Stimulated activated CD8-positive, alpha-beta memory T cell treated with anti-CD3 and anti-CD28 coated beads, Interleukin-4, amount 100 ng/mL, for 24 hours (primary cell): ENCODE measurements at places on chromosomes 11 and 22.

DNA sequence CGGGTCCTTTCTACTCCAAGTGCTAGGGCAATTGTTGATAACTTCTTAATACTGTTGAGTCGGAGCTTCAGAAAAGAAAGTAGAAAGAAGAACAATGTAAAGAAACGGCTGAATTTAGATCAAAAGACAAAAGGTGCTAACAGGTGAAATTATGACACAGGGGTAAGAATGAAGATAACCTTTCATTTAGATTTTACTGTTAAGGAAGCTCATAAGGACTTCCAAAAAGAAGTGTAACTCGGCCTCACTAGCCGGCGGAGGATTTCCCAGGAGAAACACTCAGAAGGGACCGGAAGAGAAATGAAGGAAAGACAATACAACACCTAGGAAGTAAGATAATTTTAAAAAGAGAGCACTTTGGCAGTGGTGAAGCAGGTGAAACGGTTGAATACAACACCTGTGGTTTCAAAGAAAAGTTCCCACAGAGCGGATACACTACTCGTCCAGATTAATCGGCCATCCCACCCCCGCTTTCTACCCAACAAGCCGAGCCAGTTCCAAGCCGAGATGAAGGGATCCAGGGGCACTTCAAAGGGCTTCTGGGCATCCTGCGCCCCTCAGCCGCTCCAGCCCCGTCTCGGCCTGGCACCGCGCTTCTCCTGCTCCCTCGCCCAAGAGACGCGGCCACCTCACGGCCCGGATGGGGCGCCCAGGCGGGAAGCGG is 737 bp downstream of the PPP2R1B start:
- DNase-seq: no peak

DNA sequence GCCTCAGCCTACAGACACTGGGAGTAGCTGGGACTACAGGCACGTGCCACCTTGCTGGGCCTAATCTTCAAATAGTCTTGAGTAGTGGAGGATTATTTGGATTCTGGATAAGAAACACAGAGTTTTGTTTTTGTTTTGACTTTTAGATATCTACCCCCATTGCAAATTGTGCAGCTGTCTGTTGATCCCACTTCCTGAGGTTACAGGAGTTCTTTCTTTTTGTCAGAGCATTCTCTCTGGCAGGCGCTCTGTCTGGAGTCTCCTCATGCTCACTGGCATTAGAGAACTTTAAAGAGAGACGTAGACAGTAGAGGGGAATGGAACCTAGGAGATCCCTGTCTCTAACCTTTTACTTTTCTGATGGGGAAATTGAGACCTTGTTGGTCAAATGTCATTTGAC is 7.8 kb upstream of the ADAMTS8 start:
- DNase-seq: no peak

- DNase-seq: no peak
These were observed 25.0 kb downstream of the USP35 start for GRCh38 chr11:78213526-78214330.

DNA sequence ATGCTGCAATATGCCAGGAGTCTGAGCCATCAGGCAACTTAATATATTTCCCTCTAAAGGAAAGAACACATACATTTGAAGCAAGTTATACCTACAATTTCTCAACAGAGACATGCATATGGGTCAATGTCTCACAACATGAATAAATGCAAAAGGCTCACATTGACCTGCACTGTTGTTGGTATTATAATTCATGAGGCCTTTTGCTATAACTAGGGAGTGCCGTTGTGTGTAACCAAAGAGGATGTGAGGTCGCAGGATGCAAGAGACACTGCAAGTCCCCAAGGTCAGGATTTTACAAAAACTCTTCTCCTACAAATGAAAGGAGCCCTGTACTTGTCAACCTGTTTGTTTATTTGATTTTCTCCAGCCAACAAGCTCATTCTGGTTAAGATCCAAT is 250.5 kb downstream of the LARGE1 start:
- no peak for DNase-seq

DNA sequence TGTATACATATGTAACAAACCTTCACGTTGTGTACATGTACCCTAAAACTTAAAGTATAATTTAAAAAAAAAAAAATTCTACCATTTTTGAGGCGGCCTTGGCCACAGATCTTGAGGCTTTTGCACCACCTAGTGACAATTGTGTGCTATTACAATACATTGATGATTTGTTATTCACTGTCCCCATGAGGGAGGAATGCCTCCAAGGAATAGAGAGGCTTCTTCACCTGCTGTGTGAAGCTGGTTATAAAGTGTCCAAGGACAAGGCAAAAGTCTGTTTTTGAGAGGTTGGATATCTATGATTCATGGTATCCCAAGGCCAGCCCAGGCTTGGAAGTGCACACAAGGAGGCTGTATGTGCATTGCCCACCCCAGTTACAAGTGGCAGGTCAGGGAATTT is 30.7 kb downstream of the SLC22A25 start:
- DNase-seq: no peak

GRCh38 chr11:62602141-62603071 is 741 bp upstream of the MTA2 start:
- DNase-seq: peak; percentile 27

DNA sequence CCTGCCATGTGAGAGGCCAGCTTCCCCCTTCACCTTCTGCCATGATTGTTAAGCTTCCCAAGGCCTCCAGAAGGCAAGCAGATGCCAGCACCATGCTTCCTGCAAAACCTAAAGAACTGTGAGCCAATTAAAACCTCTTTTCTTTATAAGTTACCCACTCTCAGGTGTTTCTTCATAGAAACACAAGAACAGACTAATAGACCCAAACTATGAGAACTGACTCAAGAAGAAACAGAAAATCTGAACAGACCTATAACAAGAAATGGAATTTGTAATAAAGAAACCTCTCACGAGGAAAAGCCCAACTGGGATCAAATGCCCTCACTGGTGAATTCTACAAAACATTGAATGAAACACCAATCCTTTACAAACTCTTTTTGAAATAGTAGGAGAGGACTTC is 12.0 kb downstream of the NPAT start:
- no peak for DNase-seq

DNA sequence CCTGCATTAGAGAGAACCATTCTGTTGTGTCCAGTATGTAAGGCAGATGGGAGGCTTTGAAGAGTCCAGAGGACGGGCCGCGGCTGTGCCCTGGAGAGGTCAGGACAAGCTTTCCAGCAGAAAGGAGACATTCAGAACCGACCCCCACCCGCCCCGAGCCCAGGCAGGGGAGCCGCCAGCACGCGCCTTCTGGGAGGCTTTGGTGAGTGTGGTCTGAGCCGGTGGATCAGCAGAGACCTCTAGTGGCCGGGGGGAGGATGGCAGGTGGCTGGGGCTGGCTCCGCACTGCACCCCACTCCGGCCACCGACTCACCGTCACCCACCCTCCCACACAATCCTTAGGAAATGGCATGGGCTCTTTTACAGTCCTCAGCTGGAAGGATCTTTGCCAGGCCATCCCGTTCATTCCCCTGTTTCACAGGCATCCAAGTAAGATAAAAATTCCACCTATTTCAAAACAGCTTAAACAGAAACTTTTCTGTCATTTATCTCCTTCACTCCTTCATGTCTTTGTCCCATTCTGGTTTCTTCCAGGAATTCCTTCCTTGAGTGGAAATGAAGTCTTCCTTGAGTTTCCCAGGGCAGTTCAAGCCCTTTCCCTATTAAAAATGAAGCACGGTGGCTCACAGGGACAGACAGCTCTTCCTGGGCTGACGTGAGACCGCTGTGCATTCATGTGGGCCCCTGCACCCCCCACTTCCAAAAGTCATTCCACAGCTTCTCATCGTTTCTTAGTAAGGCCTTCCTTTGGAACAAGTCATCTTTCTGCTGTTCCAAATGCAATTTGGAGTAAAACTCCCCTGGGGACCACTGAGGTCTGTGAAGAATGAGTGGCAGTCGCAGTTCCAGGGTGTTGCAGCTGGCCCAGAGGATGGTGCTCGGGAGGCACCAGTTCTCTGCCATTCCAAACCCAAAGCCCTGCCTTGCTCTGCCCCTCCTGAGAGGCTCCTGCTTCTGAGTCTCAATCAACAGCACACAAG is 91.0 kb downstream of the FEZ1 start:
- peak; percentile 56 for DNase-seq

- no peak for DNase-seq
These were observed 339.6 kb upstream of the ANO3 start for GRCh38 chr11:25992294-25992693.

- DNase-seq: no peak
These were observed 6.2 kb upstream of the IL17REL start for GRCh38 chr22:50018608-50019285.

- no peak for DNase-seq
These were observed 35.4 kb downstream of the CHRDL2 start for GRCh38 chr11:74695705-74696280.

- DNase-seq: no peak
These were observed 469.8 kb downstream of the BRD1 start for GRCh38 chr22:49357661-49358440.

GRCh38 chr22:46379066-46379930 is 43.8 kb downstream of the TRMU start:
- no peak for DNase-seq

DNA sequence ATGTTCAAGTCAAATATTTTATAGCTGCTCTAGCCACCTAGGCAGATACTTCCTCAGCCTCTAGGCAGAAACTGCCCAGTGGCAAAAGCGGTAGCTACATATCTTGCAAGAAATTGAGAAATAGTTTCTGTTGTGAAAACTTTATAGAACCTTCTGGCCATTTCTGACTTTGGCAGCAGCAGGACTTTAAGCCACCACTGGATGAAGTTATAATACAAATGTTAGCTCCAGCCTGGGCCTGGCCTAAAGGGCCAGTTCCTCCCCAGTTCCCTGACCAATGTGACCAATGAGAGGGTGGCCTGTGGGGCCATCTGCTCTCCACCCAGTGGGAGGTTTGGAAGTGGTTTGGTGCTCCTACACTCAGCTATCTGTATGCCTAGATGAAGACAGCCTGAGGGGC is 254.0 kb upstream of the NARS2 start:
- no peak for DNase-seq

GRCh38 chr11:86746514-86746913 is 53.8 kb upstream of the PRSS23 start:
- DNase-seq: no peak

- DNase-seq: no peak
These were observed 10.1 kb downstream of the KRTAP5-5 start for GRCh38 chr11:1639666-1640065.

GRCh38 chr11:13667245-13667644 is 1.2 kb upstream of the FAR1 start:
- no peak for DNase-seq

DNA sequence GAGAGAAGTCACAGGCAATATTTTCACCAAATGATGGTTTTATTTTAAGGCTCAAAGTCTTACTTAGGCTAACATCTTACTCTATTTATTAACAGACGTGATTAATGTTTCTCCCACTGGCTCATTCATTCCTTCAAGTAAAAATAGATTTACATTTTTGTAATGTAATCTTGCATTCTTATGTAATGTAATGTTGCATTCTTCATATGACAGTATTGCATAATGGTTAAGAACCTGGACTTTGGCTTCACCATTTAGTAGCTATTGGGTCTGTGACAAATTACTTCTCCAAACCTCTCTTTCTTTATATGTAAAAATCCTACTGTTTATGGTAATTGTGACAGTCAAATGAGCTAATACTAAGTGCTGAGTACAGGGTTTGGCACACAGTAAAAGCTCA is 3.3 kb upstream of the DIXDC1 start:
- DNase-seq: no peak

- no peak for DNase-seq
These were observed 234.5 kb upstream of the B3GAT1 start for GRCh38 chr11:134646561-134646960.

GRCh38 chr11:93192163-93192562 is 5.6 kb downstream of the SLC36A4 start:
- DNase-seq: no peak
